ENCODE measurements at places on chromosomes 6 and 20.
A peak's percentile ranks its signal among the peaks of the same experiment; 100 is the strongest.

DNA sequence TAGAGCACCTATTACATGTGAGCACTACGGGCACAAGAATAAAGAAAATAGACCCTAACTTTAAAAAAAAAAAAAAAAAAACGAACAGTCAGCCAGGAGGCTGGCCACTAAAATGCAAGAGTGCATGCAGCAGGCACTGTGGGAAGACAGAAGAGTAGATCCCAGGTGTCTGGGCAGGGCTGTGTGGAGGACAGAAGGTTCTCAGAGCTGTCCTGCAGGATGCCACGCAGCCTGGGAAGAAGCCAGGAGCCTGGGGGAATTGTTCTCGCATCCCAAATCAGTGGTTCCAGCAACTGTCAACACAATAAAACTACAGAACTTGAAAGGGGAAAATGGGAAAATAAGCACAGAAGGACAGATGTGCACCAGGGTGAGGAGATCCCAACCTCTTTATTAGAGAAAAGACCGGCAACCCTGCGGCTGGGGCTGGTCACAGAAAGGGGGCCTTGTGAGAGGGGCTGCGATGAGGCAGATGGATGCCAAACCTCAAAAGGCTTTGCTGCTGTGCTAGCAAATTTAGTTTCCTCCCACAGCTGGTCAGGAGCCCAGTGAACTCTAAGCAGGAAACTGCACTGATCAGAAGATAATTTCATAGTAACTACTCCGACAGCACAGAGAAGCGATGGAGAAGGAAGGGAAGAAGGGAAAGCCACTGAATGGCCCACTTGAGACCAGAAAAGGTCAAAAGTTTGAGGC lies 30.9 kb downstream of the MAP3K5 start:
- DNase-seq: peak; percentile 70

DNA sequence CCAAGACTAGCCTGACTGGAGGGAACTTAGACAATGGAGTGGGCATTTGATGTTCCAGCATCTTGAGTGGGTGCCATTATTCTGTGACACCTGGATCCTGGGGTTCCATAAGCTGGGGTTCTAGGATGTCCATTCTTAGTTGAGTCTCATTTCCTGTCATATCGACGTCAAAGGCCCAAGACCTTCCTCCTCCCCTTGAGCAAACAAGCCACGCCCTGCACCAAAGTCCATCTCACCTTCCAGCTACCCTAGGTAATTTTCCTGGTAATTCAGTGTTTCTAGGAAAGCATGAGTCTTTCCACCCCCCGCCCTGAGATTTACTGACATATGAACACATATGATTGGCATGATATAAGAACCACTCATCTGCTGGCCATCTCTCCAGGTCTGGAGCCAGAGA lies at the start of gene TRIM40:
Gene TRIM40 (plus strand): TSS at position 384 of the 400 bp plus-strand sequence. CDS start 897 bp downstream, outside the sequence.
- no peak for DNase-seq

DNA sequence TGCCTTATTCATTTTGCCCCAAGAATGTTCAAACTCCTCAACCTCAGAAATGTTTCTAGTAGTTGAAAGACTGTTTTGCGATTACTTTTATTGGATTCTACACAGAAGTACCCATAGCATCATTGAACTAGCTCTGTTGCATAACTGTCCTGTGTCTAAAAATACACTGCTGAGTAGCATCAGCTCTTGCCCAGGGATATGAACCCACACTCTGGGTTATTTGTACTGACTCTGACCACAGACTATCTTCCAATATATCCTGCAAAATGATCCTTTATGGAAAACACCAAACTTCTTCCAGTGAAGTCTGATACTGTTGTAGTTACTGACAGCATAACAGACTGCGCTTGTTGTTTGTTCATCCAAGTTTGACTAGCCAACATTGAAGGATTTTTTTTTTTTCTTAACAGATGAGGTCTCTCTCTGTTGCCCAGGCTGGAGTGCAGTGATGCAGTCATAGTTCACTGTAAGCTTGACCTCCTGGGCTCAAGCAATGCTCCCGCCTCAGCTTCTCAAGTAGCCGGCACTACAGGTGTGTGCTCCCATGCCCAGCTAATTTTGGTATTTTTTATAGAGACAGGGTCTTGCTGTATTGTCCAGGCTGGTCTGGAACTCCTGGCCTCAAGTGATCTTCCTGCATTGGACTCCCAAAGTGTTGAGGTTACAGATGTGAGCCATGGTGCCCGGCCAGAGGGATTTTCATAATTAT lies 49.9 kb downstream of the TULP4 start:
- DNase-seq: peak; percentile 28

DNA sequence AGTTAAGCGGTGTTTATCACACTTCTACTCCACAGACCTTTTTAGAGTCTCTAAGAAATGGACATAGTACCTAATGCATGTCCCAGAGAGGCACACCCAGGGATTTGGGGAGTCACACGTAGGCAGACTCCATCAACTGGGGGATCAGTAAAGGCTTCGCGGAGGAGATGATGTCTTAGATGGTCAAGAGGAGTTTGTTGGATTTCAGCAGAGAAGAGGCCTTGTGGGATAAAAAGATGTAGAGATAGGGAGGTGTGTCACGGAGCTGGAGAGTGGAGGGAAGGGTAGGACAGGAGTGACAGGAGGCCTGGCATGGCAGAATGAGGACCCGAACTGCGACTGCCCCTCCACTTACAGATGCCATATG lies 9.1 kb downstream of the DYNLRB1 start:
- no peak for DNase-seq

DNA sequence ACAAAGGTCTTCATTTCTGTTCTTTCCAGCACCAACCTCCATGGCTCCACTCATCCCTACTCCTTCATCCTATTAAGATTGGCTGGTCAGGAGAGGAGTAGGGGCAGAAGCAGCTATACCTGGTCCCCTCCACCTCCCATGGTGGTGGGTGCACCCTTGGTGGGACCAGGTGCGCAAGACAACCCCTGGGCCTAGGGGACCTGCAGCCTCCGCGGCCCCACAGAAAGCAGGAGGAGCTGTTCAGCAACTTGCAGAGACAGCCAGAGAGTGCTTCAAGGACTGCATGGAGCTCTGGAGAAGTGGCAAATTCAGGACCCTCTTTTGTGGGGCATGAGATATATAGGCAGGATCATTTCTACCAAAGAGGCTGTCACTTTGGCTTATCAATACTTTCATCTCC lies 9.8 kb downstream of the ULBP2 start:
- no peak for DNase-seq

DNA sequence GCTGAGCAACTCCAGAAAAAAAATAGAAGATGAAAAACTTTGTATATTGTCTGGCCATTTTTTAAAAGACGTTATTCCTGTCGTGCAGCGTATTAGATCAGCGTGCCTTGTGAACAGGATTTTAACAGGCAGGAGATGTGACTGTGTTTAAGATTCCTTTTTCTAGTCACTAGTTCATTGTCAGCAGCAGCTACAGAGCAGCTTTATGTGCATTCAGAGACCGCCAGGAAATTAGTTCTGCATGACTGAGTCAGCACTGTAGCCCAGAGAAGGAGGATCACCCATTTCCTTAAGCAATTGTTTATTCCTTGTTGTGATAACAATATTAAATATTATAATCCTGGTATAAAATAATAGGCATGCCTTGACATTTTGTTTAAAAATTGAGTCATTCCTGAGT lies 75.4 kb upstream of the ADGRB3 start:
- no peak for DNase-seq

- DNase-seq: peak; percentile 98
Measured at GRCh38 chr20:63682384-63683139, 13.9 kb upstream of the TNFRSF6B start.

DNA sequence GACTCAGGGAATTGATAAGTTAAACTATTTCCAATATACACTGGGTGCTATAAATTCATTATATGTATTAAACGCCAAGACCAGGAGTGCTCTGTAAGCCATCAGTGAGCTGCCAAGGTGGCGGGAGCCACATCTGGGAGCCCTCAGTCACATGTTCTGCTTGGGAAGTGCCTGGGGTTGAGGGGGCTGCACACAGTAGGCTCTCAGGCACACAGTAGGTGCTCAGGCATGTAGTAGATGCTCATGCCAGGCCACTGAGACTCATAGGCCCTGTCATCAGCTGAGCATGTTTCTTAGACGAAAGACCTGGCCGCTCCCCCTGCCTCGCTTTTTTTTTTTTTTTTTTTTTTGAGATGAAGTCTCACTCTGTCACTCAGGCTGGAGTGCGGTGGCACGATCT lies 83.3 kb upstream of the BHLHE23 start:
- DNase-seq: no peak

DNA sequence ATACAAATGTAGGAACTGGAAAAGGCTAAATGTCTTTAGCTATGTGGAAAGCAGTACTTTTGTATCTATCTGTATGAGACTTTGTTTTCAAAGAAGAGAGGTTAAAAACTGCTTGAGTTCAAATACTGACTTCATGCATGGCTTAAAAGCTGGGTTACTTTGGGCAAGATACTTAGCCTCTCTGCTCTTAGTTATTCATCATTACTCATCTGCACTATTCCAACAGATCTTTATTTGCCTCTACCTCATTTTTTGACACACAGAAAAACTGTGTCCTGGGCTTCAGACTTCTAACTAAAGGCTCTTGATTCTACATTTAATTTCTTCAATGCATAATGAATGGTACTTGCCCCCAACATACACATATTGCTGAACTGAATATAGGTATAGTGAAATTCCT lies 114.8 kb downstream of the DST start:
- DNase-seq: peak; percentile 54

DNA sequence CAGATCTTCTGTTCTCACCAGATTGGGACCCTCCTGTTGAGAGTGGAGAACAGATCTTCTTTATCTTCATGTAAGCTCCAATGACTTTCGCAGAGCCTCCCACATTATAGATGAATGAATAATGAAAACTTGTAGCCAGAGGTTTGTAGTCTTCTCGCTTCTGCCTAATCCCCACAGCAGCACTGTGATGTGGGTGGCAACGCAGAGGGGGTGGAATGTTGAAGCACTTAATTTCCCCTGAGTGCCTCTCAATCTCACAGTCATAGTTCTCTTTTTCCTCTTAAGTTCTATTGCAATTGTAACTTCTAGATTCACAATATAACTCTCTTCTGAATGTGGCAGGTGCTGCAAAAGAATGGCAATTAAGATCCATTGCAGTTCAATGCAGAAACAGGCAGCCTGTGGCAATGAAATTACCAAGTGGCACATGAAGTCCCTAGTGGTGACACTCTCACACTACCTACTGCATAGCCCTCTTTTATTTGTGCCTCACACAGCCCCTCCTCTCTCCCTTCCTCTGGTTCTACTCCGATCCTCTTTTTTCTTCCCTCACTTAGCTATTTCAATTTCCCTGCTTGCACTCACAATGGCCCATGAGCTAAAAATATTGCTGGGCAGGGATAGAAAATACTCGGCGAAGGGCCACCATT lies 281.9 kb downstream of the UBE3D start:
- DNase-seq: no peak

DNA sequence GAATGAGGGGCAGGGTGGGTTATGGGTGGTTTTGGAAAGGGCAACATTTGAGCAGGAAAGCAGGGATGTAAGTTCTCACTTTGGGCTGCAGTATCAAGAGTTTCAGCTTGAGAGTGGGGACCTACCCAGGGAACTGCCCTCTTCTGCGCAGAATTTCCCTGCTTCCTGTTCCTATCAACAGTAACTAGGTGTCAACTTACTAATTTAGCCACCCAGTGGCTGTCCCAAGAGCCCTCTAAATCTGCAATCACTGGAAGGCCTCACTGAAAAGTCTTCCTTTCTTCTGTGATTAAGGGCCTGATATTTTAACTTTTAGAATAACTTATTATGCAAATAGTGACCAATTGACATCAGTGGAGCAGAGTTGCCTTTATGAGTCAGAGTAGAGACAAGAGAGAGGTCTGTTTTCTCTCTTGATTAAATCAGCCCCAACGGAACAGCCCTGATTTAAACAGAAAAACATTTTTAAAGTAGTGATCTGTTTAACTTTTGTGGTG lies 118.2 kb upstream of the RIPOR2 start:
- DNase-seq: peak; percentile 70

- no peak for DNase-seq
Measured at GRCh38 chr6:30557683-30557981, 537 bp downstream of the PRR3 start.

DNA sequence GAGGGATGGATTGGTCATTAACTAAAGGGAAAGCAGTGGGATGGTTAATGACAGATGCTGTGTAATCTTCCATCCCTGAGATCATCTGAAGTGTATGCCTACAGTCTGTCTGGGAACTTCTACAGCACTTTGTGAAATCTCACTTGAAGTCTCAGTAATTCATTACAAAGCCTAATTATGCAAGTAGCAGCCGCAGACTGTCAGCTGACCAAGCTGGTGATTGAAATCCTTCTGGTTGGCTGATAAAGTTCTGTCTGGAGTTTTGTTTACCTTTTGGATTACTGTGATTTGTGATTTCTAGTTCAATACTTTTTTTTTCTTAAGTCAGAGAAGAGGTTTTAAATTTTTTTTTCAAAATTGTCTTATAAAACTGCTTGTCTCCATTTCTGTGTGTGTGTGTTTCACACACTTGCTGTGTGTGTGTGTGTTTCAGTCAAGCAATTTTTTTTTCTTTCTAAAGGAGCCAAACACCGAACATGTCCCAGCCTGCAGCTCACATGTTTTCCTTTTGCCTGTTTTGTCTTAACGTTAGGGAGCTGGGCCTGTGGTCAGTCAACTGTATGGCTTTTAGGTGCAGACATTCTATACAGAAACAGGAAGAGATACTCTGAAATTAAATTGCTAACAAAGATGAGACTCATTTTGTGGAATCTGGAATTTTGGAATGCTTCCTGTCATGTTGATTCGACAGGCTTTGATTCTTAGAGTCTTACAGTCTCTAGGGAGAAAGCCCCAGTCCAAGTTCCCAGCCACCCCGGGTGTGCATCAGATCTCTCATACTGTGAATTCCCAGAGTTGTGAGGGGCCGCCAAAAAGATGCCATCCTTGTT lies 28.5 kb upstream of the ADGRF4 start:
- DNase-seq: peak; percentile 24

DNA sequence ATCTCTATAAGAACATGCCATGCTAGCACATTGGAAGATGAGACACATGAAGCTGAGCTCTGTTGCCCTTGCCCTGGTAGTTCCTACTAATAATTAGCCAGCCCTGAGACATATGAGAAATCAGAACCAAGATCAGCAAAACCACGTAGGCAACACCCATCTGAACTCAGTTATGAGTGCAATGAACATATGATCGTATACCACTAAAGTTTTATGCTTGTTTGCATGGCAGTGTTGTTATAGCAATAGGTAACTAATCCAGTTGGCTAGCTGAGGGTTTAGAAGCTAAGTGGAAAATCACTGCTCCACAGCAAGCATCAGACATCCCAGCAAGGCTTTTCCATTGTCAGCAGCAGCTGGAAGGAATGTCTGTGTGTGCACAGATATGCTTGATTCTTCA lies 180.7 kb downstream of the BTBD3 start:
- no peak for DNase-seq

- DNase-seq: no peak
Measured at GRCh38 chr20:58109126-58109880, 119.2 kb downstream of the ANKRD60 start.

DNA sequence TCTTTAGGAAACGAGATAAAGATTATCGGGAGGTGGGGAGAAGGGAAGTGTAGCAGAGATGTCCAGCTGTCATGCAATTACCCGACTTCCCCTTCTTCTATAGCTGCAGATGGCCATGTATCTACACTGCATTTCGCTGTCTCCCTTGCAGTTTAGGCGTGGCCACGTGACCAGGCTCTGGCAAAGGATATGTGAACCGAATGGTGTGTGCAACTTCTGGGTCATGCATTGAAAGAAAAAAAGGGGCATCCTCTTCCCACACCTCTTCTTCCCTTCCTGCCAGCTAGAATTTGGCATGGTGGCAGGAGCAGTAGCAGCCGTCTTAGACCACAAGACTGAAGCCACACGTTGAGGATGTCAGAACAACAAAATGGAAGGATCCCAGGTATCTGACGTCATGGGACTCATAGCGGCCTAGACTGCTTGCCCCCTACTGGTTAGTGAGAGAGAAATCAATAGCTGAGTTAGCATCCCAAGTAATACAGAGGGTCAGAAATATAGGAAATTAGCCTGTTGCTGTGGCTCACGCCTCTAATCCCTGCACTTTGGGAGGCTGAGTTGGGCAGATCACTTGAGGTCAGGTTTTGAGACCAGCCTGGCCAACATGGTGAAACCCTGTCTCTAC lies 32.8 kb downstream of the TCF15 start:
- peak; percentile 18 for DNase-seq
